ENCODE measurements at places on chromosomes 1 and 21.

DNA sequence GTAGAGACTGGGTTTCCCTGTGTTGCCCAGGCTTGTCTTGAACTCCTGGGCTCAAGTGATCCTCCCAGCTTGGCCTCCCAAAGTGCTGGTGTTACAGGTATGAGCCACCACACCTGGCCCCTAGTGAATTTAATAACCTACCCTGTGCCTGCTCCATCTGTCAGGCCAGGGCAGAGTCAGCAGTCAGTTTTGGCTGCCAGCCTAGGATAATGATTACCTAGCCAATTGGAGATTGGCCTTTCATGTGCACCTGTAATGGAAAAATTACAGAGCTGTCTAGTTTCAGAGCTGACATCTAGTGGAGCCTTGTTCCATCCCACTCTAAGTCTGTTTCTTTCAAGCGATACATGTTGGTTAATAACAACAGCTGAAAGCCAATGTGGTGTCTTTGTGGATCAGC lies 92.0 kb downstream of the DIRAS3 start:
- DNase-seq, result no peak

DNA sequence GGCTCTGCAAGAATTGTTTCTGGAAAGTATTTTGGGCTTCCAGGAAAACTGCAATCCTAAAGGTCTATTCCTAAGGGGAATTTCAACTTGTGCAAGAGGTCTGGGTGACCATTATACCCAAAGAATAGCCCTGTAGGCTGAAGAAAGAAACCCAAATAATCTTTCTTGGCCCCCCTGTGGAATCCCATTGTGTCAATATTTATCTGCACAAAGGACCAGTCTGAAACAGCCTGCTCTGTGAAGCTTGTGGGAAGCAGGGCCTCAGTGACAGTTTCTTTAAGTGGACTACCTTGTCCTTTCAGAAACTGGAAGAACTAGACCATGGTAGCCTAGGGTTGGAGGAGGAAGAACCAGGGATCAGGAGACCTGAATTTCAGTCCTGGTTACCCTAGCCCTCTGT lies 58.4 kb upstream of the HSD17B7 start:
- no peak for DNase-seq

- no peak for DNase-seq
Measured at GRCh38 chr1:65055747-65056146, 89.4 kb upstream of the JAK1 start.

- no peak for DNase-seq
Measured at GRCh38 chr1:229619614-229620013, 6.3 kb downstream of the TAF5L start.

GRCh38 chr21:14403681-14404318 lies 20.9 kb upstream of the HSPA13 start:
- DNase-seq, result no peak

DNA sequence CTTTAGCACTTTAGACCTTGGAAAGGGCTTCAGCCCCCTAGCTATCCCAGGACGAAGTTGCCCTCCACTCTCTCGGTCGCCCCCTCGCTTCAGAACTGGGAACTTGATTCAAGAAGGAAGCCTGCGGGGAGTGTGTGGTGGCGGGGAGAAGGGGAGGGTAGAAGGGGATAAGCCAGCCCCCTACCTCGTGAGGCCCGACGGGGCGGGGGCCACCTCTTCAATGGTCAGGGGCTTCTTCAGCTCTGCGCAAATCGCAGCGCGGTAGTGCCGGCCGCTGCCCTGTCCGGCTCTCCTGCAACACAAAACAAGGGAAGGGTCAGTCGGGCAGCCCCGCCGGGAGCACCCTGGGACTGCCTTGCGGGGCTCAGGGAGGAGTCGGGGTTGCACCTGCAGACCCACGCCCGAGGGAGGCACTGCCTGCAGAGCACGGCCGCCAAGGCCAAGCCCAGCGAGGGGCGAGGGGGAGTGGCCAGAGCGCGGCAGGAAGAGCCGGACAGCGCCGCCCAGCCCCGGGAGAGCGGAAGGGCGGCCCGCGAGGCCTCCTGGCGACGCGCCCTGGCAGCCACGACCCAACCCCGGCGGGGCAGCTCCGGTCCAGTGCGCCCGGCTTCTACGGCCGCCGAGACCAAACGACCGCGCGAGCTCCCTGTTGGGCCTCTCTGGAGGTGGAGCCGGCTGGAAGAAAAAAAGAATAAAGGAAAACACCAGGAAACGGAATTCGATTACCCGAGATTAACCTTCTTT lies 56.2 kb upstream of the RASAL2 start:
- peak; percentile 89 for DNase-seq

- DNase-seq, result no peak
Measured at GRCh38 chr1:48005253-48006117, 8.3 kb upstream of the TRABD2B start.

- DNase-seq, result no peak
Measured at GRCh38 chr1:117796226-117796625, 133.2 kb downstream of the GDAP2 start.

GRCh38 chr21:45505416-45506021 lies 36.7 kb downstream of the SLC19A1 start:
- no peak for DNase-seq

DNA sequence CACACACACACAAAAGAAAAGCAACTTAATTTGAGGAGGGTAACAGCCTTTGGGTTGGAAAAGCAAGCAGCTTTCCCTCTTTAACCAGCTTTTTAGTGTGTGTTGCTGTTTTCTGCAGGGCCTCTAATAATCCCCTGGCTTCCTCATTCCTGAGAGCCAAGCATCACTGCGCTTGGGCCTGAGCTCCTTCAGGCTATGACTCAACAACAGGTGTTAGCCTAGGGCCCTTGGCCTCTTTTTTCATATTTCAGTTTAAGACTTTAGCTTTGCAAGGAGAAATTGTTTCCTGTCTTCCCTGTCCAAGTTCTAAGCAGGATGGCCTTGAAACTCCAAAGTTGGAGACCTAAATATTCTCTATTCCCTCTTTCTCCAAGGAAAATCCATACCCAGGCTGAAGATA lies 26.2 kb upstream of the SNX27 start:
- no peak for DNase-seq

DNA sequence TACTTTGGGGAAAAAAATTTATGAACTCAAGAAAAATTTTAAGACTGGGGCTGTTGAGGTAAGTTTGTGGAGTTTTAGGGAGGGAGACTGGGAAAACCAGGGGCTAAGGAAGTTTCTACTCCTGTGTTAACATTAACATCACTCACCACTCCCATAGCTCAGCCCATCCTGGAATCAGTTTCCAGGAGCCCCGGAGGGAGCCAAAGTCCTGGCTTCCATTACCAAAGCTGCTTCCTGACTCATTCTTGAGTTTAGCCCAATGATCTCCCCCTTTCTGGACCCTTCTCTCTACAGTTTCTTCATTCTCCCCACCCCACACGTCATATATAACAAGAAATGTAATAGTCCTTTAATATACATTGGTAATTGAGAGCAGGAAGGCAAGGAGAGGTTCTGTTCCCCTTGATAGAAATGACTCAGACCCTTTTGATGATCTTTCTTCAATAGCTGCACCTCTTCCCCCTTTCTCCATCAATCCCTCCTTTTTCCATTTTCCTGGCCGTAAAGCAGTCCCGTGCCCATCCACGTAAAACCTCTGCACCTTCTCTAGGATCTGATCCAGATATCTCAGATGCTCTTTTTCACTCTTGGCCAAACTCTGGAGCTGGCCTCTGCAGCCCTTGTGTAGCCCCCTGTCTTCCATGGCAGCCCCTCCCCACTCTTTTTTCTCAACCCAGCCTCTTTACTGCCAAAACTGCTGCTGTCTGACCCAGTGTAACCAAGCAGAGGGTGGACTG lies 4.6 kb upstream of the PIAS3 start:
- no peak for DNase-seq

DNA sequence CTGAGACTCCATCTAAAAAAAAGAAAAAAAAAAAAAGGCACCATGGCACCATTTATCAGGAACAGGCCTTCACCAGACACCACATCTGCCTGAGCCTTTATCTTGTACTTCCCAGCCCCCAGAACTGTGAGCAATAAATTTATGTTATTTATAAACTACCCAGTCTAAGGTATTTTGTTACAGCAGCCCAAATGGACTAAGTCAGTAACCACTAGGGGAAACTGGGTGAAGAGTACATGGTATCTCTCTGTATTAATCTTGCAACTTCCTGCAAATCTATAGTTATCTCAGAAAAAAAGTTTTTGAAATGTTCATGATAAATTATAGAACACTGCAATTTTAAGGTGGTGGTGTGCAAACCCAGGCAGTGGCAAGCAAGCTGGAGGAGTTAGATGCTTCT lies 114.3 kb downstream of the LAMC2 start:
- no peak for DNase-seq

GRCh38 chr1:10117865-10118264 lies 85.1 kb downstream of the UBE4B start:
- DNase-seq, result no peak

DNA sequence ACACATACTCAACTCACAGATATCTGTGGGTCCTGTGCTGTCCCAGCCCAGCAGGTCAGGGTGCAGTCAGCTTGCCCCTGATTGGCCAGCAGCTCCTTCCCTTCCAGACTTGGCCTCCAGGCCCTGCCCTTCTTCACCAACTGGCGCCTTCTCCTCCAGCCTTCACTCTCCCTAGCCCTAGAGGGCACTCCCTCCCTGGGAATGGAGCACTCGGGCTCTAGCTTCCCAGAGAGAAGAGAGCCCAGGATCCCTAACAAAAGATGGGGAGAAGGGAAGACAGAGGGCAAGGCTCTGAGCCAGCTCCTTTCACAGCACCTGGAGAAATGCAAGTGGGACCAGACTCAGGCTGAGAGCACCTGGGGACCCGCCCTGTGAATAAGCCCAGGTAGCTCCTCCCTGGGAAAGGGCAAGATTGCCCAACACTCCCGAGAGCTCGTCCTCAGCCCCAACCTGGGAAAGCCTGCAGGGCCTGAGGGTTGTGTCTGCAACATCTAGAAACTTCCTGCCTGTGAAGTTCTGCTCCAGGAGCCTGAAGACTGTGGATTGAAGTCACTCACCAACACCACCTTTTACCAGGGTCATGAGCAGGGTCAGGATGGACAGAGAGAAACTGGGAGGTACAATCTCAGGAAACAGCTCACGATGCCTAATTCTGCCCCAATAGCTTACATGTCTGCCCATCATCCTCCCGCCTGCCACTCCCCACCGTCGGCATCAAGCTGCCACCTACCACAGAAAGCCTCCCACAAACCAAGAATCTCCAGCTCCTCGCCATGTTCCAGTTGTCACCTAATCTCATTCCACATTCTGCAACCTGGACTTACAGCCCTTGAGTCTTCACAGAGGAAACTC lies at the start of gene PGLYRP4:
Gene PGLYRP4, minus strand, starts transcription at position 331 of the 852 bp plus-strand sequence. CDS start 909 bp downstream, outside the sequence.
- no peak for DNase-seq

GRCh38 chr1:91777630-91778300 lies 108.2 kb downstream of the TGFBR3 start:
- no peak for DNase-seq

- peak; percentile 99 for DNase-seq
Measured at GRCh38 chr1:8026153-8026975, at the start of gene ERRFI1. Gene ERRFI1, minus strand, starts transcription at chr1:8026309. Its CDS starts 10,690 bp downstream, at chr1:8015619.

DNA sequence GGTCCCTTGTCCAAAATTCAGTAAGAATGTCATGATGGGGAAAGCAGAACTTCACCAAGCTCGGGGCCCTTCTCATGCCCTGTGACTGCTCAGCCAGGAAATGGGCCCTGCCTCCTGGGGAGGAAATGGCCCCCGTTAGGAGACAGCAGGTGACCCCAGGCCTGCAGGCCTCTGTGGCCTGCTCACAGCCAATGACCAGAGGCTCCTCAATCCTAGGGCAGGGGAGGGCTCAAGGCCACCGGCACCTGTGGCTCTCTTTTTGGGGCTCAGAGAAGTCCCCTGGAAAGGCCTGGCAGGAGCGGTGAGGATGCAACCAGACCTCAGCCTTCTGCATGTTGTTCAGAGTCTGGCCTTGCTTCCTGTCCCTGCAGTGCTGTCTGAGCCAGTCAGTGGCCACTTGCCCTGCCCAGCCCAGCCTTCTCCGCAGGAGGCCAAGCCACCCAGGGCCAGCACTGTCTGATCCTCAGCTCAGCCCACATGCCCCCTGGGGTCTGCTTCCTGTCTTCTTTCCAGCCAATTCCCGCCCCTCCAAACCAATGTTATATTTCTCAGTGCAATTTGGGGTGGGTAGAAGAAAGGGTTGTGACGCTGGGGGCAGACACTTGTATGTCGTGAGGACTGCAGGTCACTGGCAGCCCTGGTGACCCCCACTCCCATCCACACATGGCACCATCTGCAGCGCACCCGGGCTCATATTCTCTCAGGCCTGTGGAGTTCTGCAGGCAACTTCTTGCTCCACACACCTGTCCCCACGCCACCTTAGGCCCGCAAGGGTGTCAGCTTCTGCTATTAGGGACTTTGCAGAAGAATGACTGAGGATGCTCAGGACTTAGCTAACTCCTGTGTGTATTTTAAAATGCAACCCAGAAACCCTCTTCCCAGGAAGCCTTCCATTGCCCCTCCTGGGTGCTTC lies 83.6 kb downstream of the ITPKB start:
- DNase-seq, result no peak

- DNase-seq, result no peak
Measured at GRCh38 chr1:55700359-55701130, 485.4 kb upstream of the USP24 start.

DNA sequence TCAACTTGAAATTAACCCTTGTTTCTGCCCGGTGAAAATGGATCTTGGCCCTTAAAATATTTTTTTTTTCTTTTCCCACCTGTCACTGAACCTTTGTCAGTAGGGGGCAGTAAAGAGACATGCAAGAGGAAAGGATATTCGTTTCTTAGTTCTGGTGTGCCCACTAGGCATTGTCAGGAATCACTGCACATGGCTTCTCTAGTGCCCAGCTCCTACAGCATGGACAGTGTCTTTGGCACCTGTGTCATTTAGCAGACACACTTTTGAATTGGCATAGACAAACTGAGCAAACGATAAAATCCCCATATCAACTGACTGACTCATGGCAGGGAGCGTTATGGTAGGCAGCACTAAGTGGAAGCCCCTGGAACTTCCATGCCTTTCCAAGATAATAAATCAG lies 1048.1 kb downstream of the BRINP3 start:
- peak; percentile 5 for DNase-seq

DNA sequence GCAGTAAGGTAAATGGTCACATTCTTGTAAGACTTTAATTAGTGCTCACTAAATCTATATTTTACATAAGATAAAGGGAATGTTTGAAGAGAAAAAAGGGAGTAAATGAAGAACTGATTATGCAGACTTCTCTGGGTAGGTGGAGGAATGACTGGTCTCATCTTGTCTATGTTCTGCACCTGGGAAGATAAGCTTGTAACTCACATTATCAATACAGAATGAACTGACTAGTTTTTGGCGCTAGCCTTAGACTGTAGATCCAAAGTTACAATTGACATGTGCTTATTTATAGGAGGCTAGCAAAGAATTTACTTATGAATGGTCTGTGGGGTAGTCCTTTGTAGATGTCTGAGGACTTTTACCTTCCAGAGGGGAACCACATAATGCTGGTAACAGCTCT lies 214.9 kb upstream of the RAB4A start:
- no peak for DNase-seq

- no peak for DNase-seq
Measured at GRCh38 chr1:203168256-203168786, 7.3 kb downstream of the MYBPH start.
